ENCODE measurements at places on chromosomes 3 and 15.

DNA sequence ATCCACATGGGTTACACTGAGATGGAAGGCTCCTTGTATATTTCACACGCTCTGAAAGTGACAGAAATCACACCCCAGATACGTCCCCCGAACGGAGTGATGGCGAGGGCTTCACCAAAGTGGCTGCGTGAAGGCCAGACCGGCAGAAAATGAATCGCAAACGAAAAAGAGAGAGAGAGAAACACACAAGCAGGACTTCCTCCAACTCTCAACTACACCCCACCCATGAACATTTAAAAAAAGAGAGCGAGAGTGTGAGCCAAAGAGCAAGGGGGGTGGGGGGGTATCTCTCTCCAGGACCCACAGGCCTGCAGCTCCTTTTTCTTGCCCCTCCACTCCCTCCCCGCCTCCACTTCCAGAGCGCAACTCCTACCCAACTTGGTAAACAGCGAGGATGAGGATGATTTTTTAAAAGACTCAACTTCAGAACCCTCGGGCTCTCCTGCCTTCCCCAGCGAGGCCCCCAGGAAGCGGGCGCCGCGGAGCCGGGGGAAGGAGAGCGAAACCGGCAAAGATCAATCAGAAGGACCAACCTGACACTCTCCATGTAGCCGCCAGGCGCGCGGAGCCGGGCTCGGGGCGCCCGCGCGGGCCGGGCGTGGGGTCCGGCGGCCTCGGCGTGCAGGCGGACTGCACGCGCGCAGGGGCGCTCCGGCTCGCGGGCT, 519.1 kb downstream of the FOXP1 start:
- no peak for DNase-seq

- DNase-seq = no peak
Observed at GRCh38 chr3:87761795-87762194, 297.0 kb downstream of the CGGBP1 start.

DNA sequence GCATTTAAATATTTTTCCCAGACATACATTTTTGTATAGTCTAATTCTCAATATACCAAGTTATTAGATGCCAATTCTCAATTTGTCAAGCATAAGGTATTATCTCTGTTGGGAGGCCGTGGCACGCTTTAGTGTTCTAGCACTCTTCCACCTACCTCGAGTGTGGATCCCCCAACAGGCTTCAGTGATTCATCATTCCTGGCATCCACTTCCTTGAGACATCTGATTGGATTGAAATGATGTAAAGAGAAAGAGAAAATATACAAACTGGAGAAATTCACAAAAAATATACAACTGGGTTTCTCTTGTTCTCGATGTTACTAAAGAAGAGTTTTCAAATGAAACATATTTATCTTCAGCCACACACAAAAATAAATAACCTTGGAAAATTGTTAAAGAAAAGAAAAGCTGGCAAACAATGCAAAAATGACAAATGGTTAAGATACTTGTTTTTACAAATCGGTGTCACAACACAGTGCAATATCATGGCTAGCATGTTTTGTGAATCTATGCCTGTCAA, 218.0 kb upstream of the CDIN1 start:
- no peak for DNase-seq

DNA sequence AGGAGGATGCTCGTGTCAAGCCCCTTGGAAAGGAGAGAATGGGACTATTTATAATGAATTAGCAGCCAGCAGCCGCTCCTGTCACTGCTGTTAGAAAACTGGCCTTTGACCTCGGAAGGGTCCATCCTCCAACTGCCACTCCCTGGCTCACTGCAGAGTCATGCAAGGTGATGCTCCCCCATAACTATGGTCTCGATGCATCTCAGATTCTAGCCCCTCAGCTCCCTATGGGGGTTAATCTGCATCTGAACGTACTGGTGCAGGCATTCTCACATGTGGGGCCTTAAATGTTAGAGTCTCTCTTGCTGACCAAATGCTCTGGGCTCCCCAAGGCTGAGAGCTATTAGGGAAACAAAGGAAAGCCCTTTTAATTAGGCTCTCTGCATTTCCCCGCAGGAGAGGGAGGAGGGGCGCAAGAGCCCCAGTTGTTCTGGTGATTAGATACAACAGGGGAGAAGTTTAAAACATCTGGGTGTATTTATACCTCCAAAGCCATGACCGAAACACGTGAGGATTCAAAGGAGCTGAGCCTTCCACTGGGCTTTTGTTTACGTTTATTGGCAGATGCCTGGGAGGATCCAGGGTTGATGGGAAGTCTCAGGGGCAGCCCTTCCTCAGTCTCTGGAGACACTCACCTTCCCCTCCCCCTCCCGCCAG, 182.5 kb downstream of the OPA1 start:
- DNase-seq = no peak

DNA sequence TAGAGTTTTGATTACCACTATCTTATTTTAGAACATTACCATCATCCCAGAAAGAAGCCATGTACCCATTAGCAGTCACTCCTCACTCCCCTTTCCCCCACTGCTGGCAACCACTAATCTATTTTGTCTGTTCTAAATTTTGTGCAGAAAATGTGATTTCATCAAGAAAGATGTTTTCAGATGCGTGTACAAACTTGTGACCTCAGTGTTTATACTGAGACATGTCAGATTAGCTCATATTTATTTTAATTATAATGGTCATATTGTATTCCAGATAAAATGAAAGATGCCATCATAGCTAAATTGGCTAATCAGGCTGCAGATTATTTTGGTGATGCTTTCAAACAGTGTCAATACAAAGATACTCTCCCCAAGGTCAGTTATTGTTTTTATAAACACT, 27.8 kb downstream of the PDCD6IP start:
- DNase-seq = no peak

DNA sequence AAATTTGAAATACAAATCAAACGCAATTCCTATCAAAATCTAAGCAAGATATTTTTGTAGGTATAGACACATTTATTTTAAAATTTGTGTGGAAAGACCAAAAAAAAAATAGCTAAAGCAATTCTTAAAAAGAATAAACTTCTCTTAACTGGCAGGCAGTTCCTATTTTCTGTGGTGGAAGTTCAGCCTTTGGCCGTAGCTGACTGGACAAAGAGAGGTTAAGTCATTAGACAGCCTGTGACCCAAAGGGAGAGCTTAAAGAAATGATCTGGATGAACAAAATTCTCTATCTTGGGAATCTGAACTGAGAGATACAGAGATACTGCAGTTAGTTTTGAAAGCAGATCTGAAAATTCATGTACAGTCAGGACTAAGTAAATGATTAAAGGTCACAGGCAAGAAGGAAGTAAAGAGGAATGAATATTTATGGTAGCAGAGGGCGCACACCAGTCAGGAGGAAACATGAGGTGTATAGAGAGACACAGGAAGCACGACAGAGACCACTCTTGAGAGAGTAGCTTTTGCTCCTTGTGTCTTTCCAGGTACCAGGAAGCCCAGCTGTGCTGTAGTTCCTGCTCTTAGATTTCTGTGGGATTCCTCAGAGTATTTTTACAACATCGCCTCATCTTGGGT, 57.5 kb downstream of the TPRG1 start:
- no peak for DNase-seq

- DNase-seq = no peak
Observed at GRCh38 chr3:140242818-140243276, 307.9 kb downstream of the CLSTN2 start.

DNA sequence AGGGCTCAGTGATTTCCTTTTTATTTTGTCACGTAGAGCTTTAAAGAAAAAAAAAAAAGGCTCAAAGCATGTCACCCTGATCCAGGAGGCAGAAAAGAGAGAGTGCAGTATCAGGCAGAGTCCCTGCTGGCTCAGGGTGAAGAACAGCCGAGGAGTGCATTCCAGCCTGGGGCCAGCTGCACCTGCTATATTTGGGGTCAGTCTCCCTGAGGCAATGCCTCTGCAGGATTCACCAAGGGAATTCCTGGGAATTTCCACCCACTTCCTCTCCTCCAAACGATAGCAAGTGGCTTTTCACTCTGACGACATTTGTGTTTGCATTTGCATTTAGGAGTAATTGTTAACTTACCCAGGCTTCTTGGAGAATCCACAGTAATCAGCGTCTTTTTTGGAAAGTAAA, 202.9 kb upstream of the CTNNB1 start:
- DNase-seq = no peak

DNA sequence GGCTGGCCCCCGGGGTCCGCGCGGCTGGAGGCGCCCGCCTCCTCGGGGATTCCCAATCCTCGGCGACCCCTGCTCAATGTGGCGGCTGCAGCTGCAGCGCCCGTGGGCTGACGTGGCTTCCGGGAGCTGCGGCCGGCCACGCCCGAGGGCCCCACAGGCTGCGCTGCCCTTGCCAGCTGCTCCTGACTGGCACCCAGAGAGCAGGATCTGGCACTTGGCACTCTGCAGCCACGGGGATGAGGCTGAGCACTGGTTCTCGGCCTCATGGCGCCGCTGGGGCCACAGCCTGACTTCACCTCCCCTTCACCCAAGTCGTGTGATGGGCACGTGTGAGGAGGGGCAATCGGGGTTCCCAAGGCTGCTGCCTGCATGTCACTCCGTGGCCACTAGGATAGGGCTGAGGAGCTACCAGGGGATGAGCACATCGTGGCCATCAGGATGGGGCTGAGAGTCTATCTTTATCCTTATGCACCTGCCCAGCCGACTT, 267.8 kb upstream of the FRG2C start:
- DNase-seq = no peak

DNA sequence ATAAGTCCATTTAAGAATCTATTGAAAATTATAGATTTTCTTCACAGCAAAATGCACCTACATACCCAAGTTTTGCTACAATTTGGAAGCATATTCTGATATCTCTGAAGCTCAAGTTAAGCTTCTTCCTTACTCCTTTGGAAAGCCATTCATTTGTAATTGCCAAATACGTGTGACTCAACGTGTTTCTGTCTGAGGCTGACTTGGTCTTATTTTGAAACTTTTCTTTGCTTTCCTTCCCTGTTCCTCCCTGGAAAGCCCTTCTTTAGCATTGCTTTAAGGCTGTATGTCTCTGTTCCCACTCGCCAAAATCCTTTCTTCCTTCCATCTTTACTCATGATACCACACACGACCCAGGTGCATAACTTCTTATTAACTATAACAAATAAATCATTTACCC, 232.0 kb downstream of the ZBBX start:
- no peak for DNase-seq

DNA sequence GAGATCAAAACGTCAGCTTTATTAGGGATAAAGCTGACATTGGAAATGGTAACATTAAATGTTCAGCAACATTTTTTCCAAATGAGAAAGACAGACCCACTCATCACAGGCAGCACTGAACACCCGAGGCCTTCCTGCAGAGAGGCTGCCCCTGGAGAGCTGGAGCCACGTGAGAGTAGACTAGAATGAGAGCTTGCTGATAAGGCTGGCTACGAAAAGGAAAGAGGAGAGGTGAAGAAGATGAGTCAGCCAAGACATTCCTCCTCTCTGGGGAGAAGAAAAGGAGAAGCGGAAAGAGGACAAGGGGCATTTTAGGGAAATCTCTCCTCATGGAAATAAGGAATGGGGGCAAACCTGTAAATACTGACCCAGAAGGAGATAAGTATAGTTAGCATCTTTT, 7.3 kb downstream of the CYP19A1 start:
- DNase-seq = no peak

DNA sequence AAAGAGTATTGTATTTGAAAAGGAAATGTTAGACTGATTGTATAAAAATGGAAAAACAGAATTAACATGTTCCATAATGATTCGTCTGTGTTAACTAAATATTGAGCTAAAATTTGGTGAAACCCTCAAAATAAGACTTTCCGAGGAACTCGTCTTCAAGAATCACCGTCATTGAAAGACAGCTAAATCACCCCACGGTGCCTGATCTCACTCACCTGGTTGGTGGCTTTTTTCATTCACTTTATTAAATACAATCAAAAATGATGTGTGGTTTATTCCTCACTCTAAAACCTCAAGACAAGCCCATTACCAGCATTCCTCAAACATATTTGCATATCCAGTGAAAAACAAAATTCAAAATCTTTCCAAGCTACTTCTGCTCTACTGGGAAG, 153.9 kb downstream of the FOXP1 start:
- DNase-seq = no peak

DNA sequence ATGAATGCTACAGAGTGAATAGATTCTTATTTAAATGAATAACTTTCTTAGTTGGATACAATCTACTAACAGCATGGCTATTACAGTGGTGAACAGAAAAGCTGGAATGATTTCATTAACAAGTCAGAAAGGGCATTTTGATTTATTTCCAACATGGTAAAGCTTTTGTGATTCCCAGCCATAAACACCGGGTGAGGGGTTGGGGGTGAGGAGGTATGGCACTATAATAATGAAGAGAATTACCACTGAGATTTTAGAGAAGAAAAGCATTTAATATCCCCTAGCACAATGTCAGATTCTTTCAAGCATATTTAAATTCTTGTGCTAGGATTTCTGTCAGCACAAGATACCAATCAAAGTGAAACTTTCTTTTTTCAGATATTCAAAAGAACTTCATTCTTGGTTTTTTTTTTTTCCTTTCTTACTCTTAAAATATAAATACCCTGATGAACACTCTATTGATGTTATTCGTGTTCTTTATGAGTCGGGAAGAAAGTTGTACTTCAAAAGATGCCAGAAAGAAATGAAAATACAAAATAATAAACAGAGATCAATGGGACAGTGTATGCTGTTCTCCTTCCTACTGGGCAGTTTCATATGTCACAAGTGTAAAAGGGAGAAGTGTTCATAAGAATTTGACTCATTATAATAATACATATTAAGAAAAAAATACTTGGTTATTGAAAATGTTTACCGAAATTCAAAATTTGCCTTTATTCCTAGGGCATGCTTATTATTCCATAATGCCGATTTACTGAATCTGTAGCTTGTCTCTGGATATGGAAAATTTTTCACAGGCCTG, 522.8 kb downstream of the CADM2 start:
- no peak for DNase-seq

DNA sequence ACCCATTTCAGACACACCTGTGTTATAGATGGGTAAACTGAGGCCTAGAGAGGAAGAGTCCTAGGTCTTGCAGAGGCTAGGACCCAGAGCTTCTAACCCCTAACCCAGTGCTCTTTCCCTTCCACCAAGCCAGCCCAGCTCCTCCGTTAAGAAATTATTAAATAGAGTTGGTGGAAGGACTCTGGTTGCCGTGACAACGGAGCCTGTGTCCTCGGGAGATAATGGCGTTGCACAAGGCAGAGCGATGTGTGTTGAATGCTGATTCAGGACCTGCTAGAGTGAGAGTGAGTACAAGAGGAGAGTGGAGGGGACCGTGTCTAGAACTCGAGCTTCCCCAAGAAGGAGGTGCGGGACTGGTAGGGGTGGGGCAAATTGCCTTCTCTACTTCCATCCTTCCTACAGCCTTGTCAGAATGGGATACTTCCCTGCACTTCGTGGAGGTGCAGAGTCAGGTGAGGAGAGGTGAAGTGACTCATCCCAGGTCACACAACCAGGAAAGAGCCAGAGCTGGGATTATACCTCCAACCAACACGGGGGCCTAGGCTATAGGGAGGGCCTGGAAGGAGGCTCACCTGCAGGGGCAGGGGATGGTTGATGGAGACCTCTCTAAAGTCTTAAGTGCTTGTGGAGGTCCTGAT, 8.6 kb downstream of the SLC6A1 start:
- DNase-seq = no peak

- no peak for DNase-seq
Observed at GRCh38 chr3:188578576-188579363, 424.8 kb downstream of the LPP start.
